ENCODE measurements at places on chromosomes 12 and 14.

DNA sequence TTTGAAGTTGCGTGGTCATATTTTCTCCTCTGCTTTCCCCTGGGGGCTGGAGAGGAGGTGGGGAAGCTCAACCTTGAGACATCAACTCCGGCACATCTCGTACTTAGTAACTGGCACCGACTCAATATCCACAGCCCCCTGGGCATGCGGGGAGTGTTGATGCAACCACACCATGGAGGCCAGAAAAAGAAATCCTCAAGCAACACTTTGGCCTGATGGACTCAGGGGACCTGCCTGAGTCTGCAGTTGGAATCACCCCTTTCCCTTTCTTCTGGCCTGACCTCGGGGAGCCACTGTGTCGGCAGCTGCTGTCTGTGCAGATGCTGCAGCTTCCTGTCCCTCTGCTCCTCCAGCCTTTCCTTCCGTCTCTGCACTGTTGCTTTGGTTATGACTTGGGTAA lies 11.4 kb upstream of the AACS start:
- DNase-seq: no peak

GRCh38 chr14:62451221-62451620 lies 594.0 kb downstream of the KCNH5 start:
- DNase-seq: no peak

DNA sequence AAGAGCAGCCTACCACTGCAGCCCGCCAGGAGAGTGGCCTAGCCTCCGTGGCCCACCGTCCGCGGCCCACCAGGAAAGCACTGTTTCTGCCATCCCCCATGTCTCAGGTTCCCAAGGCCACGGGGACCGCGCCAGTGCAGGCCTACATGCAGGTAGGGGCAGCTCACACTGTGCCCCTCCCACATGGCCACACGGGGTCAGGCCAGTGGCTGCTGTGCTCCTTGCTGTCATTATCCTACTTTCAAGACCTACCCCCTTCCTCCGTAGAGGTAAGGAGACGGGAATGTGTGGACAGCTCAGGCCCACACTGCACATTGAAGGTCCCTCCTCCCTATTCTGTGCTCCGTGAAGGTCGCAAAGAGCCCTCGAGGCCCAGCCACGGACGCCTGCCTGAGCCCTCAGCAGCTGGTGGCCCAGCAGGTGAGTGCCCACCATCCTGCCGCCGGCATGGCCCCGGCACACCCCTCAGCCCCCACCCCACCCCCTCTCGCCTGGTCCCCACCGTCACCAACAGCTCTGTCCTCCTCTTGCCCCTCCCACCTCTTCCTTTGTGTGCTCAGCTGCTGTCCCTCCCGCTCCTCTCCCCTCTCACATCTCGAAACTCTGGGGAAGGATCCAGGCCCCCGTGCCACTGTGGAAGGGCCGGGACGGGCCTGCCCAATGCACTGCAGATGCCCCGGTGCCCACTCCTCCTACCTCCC lies 10.0 kb downstream of the DDX51 start:
- DNase-seq: no peak

DNA sequence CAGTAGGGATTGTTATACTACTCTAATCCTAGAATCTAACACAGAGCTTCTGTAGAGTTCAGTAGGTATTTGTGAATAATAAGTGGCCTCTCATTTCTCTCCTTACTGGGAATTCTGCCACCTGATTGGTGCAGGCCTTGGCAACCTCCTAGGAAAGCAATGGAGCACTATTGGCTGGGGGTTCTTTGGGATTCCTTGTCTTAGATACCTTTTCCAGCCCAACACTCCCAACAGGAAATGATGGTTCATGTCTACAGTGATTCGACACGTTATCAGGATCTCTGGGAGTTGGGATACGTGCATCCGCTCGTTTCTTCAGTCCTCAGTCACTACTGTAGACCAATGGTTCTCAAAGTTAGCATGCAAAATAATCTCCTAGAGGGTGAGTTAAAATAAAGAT lies 67.4 kb downstream of the ELK3 start:
- DNase-seq: no peak

DNA sequence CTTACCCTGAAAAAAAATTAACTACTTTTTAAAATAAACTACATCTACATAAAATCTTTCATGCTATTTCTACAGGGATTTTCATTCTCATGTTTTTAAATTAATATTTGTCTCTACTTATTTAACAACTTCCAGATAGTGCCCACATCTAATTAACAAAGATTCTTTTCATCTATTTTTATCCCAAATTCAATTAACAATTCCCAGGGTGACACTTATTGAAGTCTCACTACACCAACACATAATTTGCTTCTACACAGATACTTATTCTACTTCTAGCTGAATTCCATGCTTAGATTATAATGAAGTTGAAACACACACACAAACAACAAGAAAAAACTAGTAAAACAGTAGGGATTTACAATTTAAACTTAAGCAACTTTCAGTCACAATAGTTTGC lies 336.6 kb downstream of the ACSS3 start:
- DNase-seq: no peak

GRCh38 chr14:24634158-24634557 lies at the start of gene GZMB:
Gene GZMB, minus strand, starts transcription at chr14:24634190. Its CDS starts 30 bp downstream, at chr14:24634160.
- no peak for DNase-seq

DNA sequence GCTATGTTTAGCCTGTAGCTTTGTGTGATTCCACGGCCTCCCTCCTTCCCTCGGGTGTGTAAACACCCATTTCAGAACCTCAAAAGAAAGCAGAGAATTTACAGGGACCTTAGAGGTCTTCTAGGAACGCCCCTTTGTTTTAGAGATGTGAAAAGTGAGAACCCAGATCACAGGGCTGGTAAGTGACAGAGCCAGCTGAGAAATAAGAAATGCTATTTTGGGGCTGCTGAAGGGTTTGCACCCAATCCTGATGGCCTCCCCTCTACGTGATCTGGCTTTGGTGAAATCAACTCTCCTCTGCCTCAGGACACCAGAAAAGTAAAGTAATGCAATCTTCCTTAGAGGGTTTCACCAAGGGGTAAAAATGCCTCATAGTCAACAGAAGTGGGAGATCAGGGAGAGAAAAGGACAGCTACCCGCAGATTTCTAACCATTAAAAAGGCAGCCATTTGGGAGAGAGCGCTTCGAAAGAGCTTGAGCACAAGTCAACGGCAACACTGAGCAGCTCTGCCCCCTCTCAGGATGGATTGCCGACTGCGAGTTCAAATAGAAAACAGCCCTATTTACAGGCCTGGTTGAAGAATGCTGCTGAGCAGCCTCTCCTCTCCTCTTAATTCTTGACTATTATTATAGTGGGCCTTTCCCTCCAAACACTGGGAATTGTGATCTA lies 78.5 kb upstream of the RASSF3 start:
- no peak for DNase-seq

DNA sequence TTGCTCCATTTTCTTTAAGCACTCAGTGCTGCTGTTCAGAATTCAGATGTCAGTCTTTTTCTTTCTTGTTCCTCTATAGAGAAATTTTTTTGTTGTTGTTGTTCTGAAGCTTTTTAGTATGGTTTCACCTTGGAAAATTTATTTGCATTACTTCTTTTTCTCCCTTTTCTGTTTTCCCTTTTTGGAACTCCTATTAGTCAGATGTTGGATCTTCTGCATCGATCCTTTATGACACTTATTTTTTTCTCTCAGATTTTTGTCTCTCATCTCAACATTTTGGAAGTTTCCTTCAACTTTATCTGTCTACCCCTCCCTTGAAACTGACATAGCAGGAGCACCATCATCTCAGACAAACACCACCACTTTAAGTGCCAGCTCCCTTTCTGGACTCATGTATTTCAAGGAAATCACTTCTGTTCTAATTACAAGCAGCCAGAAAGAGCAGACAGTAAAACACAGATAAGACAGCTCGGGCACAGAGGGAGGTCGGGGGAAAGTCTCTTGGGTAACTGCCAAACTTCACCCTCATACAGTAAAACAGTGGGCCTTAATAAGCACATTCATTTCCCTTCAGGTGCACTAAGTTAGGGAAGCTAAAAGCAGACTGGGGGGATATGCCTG lies 222.7 kb upstream of the PLXNC1 start:
- no peak for DNase-seq

DNA sequence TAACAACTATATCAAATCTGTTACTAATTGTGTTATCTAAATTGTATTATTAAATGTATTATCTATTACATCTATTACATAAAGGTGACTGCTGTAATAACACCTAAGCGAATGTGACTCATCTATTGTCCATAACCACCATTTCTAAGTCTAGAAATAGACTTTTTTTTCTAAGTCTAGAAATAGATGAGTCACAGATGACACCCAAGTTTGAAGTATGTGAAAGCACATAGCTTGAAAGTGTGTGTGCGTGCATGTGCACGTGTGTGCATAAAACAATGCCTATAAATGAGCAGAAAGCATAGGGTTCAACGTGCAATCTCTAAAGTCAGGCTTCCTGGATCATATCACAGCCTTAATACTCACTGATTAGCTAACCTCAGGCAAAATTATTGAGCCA lies 451.3 kb upstream of the USP15 start:
- no peak for DNase-seq

DNA sequence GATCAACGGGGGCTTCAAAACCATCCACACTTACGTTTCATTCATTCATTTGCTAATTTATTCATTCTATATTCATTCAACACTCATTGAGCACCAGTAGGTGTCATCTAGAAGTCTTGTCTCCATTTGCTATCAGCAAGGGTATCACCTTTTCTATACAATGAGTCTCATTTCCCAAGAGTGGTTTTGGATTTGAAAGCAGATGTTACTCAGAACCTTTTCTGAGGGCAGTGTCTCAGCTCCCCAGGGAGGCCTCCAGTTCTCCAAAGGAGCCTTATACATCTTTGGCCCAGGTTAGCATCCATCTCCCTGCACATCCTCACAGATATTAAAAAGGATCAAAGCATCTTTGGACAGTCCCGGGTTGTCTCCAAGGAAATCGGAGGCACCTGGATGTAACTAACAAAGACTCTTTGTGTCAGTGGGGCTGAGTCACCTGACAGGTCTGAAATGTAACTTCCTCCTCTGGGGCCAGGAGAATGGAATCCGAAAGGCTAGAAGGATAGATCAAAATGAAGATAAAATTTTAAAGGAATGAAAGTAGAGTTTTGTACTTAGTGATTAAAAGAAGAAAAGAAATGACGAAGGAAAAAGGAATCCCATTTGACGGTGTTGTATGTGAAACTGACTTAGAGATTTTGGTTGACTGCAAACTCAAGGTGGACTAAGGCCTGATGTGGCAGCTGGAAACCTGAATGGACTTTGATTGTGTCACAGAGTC lies 103.0 kb downstream of the VCPKMT start:
- no peak for DNase-seq

GRCh38 chr14:54815515-54815914 lies 87.1 kb downstream of the GCH1 start:
- DNase-seq: no peak

DNA sequence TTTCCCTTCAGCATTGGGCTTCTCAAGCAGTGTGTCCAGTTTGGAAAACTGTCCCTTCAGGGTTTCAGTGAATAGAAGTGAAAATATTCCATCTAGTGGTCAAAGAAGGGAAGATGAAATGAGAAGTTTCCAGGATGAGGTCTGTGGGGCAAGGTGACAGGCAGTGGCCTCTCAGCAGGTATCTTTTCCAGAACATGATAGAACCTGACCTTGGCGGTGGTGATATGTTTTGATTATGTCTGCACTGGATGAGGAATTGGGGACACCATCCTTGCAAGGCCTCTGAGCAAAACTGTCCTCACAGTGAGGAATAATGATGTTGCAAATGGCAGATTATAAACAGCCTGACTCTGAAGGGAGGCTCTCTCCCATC lies 4.7 kb downstream of the GPX2 start:
- no peak for DNase-seq

GRCh38 chr14:23101213-23101970 lies 3.4 kb downstream of the CIROP start:
- no peak for DNase-seq

- no peak for DNase-seq
Measured at GRCh38 chr12:57055824-57056223, 5.9 kb upstream of the MYO1A start.

GRCh38 chr12:46950094-46950493 lies 124.3 kb upstream of the SLC38A4 start:
- no peak for DNase-seq

- DNase-seq: no peak
Measured at GRCh38 chr12:112359290-112359689, 22.9 kb downstream of the HECTD4 start.

GRCh38 chr12:57205186-57205585 lies 11.4 kb upstream of the NXPH4 start:
- no peak for DNase-seq

- no peak for DNase-seq
Measured at GRCh38 chr14:30882431-30882830, 8.1 kb downstream of the COCH start.

DNA sequence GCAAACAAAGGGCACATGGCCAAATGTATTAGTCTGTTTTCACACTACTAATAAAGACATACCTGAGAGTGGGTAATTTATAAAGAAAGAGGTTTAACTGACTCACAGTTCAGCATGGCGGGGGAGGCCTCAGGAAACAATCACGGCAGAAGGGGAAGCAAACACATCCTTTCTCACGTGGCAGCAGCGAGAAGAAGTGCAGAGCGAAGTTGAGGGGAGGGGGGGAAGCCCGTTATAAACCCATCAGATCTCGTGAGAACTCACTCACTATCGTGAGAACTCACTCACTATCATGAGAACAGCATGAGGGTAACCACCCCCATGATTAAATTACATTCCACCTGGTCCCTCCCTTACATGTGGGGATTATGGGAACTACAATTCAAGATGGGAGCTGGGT lies 66.1 kb downstream of the ST8SIA1 start:
- no peak for DNase-seq

DNA sequence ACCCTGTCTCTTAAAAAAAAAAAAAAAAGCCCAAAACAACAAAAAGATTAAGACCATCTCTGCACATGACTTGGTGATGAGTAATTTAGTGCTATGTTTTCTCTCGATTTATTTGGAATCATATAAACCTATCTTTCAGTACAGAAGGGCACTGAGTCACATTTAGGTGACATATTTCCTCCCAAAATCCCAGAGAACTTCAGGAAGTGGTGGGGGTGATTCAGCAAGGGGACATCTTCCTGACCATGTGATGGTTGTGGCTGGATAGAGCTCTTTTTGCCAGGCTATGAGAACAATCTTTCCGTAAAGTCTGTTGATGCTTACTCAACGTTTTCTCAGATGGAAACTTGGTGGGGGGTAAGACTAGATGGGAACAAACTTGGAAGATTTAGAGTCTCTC lies 50.0 kb downstream of the PPFIBP1 start:
- DNase-seq: peak; percentile 76

GRCh38 chr12:25801734-25802133 lies 156.7 kb upstream of the RASSF8 start:
- DNase-seq: no peak

- DNase-seq: no peak
Measured at GRCh38 chr12:1836854-1837421, 16.6 kb downstream of the LRTM2 start.

DNA sequence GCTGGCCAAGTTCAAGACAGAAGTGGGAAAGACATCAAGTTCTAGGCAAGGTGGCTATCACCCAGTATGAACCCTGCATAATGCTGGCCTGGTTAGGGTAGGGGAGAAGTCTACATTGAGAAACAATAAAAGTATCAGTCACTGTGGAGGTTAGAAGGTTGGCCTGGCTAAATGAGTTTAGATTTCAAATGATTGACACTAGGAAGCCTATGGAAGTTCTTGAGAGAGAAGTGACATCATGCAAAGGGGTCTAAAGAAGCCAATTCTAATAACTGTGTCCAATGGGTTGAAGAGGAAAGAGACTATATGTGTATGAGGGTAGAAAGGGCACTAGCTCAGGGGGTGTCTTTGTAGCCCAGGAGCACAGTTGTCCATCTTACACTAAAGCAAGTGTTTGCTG lies 98.5 kb upstream of the MBIP start:
- DNase-seq: no peak

All from AG04449 (cell line).